ENCODE measurements at places on chromosomes 3 and 15.

- DNase-seq, result no peak
Observed at GRCh38 chr15:49852756-49853155, 231.9 kb downstream of the DTWD1 start.

GRCh38 chr3:161576714-161577510, 80.3 kb downstream of the OTOL1 start:
- no peak for DNase-seq

GRCh38 chr3:6448011-6448410, 412.9 kb upstream of the GRM7 start:
- DNase-seq, result no peak

DNA sequence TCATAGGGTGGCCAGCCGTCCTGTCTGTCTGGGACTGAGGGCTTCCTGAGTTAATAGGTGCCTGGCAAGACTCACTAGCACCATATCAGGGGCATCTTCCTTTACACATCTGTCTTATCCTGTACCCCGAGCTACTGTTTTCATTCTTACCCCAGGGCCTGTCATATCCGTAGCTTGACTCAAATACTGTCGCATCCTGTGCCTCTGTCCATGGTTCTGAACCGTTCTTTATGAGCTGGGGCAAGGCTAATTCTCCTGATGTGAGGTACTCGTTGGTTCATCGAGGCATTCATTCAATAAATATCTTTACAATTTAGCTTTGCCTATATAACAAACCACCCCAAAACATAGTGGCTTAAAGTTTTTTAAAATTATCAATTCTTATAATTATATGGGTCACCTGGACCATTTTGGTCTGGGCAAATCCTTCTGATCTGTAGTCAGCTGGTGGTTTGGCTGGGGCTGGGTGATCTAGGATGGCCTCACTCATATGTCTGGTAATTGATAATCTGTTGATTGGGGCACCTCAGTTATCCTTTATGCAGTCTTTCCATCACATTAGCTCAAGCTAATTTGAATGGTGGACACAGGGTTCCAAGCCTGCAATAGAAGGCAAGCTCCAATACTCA, 121.2 kb downstream of the TLE3 start:
- DNase-seq, result peak; percentile 69

- DNase-seq, result no peak
Observed at GRCh38 chr3:65385805-65386204, 652.9 kb downstream of the MAGI1 start.

GRCh38 chr3:126930936-126931600, 51.8 kb upstream of the PLXNA1 start:
- no peak for DNase-seq

DNA sequence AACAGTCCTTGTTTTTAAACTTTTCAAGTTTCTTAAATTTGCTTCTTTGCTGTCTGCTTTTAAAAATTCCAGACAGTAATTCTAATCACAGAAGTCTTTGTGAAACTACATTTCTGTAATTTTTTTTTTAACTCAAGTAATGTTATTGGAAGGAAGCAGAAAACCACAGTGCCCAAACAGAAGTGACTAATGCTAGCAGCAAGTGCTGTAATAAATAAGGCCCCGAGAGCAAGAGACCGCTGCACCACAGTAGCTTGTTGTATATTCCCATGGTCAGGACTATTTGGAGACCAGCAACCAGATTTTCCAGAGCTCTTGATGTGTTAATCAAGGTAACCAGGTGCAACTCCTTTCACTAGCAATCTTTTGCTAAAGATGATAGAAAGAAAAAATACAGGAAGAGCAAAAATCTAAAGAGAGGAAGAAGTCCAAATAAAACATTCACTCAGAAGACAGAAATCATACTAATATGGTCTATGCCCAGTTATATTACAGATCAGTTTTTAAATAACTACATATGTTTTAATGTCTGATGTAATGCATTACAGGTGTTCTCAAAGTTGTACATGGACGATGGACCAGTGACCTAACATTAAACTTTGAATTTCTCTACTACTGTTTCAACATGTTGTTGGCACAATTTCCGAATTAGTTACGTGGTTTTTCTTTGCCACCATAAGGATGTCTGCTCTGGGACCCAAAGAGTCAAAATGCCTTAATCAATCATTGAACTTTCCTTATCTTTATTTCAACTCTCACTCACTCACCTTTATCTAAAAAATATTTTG, 36.4 kb downstream of the WWTR1 start:
- no peak for DNase-seq

- DNase-seq, result no peak
Observed at GRCh38 chr3:183844606-183845005, 19.2 kb upstream of the MAP6D1 start.

GRCh38 chr3:25507811-25508210, 79.7 kb downstream of the RARB start:
- DNase-seq, result no peak

Data from stimulated activated CD4-positive, alpha-beta T cell treated with anti-CD3 and anti-CD28 coated beads, Interleukin-12 subunit alpha, Interleukin-12 subunit beta, amount 100 ng/mL, for 48 hours (primary cell).